HT-29 (cell line): ENCODE measurements at places on chromosomes 2 and 18.
A peak's percentile ranks its signal among the peaks of the same experiment; 100 is the strongest.

DNA sequence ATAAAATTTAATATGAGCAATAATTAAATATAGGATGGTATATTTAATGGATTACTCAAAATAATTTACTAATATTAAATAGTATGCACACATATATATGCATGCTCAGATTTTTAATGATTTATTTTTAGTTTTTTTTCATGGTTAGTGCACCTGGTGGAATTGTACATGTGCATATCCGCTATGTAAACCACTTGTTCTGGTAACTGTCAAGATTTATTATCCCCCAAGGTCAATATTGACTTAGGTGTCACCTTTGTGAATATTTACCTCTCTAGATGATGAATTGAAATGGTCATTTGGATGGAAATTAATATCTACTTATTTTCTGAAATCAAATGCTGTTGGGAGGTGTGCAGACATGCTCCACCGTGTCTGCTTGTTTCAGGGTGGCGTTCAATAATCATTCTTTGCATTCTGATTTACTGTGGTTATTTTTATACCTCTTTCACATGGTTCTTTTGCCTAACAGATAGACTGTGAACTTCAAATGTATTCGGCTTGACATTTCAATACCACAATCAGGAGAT lies 14.7 kb downstream of the CNTNAP5 start:
- DNase-seq: no peak

DNA sequence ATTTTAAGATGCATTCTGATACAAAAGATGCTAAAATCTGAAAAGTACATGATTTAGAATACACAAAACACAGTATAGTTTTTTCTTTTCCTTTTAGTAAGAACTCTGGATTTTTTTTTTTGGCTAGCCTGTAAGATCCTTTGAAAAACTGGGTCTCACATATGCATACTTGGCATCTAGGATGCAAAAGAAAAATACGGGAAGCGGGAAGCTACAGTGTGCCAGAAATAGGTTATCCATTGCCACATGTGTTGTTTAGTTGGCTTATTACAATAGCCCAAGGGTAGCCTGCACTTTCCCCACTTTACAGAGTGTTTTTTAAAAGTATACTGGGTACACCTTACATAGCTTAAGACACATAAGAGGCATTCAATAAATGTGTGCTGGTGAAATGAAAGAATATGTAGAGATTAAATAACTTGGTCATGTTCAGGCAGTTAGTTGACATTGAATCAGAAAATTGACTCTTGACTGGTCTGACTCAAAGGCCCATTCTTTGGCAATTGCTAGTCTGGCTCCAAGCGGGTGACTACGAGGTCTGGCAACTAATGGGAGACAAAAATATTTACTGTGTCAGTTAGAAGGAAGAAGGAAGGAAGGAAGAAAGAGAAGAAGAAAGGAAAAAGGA lies 286.8 kb upstream of the TRIB2 start:
- DNase-seq: no peak

DNA sequence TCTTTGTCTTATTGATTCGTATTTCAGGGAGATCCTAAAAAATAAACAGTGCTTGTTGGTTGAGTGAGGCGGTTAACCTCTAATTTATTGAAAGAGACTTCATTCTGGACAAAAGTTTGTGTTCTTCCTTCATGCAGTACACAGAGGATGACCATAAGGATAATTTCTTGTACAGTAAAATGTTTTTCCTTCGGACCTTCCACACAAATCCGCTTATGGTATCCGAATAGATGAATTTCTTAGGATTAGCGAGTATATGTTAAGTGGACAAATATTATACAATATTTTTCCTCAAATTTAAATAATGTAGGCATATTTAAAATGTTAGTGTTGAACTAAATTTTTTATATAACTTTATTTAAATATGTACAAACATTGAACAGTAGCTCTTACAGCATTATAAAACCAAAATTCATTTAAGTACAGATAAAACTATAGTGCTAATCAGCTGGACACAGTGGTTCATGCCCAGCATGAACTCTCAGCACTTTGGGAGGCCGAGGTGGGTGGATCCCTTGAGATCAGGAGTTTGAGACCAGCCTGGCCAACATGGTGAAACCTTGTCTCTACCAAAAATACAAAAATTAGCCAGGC lies 84.4 kb downstream of the LPIN1 start:
- DNase-seq: peak; percentile 3

DNA sequence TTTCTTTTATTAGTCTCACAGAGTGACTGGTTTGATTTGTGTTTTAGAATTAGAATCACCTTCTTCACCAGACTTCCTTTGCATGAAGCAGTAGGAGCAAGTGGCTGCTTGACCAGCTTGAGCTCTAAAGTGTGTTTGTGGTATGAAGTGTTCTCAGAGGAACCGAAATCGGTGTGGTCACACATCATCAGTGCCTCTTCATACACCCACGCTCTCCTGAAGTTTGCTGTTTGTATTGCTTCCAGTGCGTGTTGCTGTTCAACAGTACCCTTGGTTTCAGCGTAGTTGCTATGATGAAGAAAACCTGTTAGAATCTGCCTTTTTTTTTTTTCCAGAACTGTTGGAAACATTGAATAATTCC lies 77.9 kb downstream of the LIMS1 start:
- no peak for DNase-seq

DNA sequence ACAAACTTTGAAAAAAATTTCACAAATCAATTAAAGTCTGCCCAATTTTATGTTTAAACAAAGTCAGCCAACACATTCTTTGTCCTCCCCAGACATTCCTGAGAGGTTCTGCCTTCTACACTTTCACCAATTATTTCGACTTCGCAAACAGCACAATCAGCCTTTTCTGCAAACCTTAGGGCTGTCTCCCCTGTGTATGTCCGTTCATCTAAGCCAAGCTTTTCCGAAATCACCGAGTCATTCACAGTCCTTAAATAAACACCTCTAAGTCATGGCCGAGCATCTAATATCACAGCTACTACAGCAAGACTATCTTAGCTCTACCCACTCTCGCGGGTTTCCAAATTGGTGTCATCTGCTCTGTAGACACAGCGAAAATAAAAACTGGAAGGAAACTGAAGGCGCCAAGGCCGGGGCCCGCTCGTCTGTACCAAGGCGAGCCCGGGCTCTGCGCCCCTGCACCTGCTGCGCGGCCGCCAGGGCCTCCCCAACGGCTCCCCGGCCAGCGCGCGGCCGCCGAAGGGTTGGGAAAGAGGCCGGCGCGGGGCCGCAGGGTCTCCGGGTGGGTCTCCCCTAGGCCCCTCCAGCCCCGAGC lies 730 bp downstream of the ODC1 start:
- no peak for DNase-seq
